ENCODE measurements at places on chromosomes 5 and 9.

DNA sequence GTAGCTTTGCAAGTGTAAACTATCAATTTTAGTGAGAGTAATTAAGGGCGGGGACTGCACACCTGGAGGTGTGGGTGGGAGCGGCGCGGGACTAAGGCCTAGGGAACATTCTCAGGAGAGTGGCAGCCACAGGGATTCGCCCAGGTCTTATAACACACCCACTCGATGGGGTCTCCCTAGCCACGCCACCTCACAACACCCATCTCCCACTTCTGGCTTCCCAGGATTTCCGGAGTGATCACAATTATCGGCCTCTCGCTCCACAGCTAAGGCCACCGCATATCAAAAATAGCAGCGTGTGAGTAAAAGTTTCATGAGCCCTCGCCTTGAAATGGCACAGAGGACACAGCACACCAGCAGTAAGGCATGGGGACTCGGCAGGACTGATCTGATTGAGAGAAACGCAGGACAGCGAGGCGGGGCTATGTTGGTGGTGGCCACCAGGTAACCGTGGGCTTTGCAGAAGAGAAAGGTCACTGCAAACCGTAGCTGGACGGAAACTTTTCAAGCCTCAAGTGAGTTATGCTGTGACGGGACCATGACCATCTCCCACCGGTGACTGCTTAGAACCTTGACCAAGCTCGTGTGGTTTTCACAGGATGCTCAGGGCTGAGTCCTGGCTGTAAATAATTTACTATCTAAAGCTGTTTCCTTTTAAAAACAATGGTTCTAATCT lies 1.1 kb upstream of the LPAR1 start:
- peak; percentile 53 for DNase-seq

- peak; percentile 92 for DNase-seq
These were observed 26.2 kb downstream of the TCF7 start for GRCh38 chr5:134140530-134141201.

GRCh38 chr5:8391911-8392310 lies 523.0 kb downstream of the MTRR start:
- no peak for DNase-seq

DNA sequence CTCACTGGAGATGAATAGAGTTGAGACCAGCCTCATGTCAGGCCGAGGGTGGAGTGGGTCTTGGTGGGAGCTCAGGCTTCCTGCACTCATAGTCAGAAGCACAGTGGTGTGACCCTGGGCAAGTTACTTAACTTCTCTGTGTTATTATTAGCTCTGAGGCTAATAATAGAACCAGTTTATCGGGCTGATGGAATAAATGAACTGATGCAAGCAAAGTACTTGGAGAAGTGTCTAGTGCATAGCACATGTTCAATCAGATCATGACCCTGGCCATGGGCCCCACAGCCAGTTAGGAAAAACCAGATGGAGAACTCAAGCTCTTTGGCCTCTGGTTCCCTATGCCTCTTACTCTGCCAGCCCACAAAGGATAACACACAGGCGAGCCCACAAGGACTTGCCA lies 45.3 kb upstream of the OSMR start:
- no peak for DNase-seq

All from epithelial cell of esophagus (primary cell).